Ovary (tissue), 10 donors: ENCODE measurements at places on chromosomes 3 and 15.

GRCh38 chr3:24182756-24183155 lies 237.7 kb downstream of the NR1D2 start:
- H3K4me3 ChIP-seq, result no peak overlapping the region
- no peaks in the 10 kb centered on the region for H3K27me3 ChIP-seq

DNA sequence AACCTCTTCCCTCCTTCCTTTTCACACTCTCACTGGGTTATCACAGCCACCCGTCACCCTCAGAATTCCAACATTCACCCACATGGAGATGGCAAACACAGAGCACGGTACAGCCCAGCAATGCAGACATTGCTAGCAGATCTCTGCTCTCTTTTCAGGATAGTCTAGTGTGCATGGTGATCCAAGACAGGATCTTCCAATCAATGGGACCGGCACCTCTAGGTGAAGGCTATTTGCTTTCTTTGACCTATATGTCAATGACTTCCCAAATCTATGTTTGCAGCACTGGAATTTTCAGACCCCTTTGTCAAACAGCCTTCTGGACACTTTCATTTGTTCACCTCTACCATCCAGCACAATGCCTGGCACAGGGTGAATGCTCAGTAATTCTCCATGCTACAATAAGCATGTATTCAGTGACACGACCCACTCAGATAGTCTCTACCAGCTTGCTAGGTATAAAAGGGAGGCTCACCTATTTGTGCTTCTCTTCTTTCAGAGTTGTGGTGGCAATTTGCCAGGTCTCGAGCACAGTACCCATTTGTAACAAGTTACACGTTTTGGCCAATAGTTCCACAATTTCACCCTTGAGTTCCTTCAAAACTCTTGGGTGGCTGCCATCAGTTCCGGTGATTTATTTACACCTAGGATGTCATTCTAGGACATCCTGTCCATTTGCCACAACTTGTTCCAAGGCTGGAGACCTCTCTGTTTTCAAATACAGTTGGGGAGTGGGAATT lies 279.1 kb upstream of the ICE2 start:
- peaks cover 4% of the 10 kb centered on the region for H3K4me1 ChIP-seq
- H3K27me3 ChIP-seq, result no peaks in the 10 kb centered on the region
- H3K36me3 ChIP-seq, result no peaks in the 10 kb centered on the region
- H3K4me3 ChIP-seq, result no peak overlapping the region

DNA sequence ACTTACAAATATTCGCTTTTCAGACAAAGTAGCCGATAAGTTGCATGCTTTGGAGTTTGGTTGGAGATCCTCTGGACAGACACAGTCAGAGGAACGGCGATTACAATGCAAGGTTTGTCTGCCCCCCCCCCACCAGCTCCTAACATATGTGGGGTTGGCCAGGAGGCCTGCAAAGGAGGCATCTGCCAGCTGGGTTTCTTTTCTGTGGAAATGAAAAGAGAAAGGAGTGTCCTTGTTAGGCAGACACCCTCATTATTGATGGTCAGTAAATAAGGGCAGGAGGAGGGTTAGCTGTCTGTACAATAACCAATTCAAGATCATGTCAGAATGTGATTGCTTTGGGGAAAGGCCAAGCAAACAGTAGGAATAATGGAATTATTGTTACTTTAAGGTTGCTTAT lies 49.1 kb downstream of the TLNRD1 start:
- H3K4me1 ChIP-seq, result no peaks in the 10 kb centered on the region
- no peaks in the 10 kb centered on the region for H3K27me3 ChIP-seq
- no peak overlapping the region for H3K4me3 ChIP-seq

DNA sequence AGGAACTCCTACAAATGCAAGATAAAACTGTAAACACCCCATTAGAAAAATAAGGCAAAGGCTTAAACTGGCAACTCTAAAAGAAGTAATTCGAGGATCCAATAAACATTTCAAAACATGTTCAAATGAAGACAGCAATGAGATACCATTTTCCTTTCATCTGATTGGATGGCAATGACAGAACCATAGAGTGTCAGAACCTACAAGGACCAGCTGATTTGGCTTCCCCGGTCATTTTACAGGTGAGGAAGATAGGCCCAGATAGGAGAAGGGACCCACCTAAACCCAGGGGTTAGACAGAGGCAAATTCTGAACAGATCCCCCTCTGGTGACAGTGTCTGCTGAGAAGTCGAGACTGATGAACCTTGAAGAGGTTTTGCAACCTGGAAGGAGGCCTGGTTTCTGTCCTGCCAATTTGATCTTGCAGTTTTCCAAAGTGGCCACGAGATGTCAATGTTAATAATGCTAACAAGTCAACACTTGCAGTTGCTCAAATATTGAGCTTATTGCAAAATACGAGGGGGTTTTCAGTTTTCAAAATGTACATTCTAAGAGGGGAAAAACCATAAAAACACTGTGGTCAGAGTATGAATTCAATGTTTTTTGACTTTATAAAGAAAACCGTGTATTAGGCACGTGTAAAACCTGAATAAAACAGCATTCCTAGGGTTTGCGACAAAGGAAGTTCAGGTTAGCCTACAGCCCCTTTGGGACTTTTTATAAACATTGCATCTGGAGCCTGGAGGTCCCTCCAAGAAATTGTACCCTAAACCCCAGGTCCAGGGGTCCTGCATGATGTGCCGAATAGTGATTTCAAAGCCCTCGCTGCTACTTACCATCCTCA lies 21.5 kb downstream of the CFAP161 start:
- no peaks in the 10 kb centered on the region for H3K36me3 ChIP-seq
- peaks cover 1% of the 10 kb centered on the region for H3K4me1 ChIP-seq
- no peak overlapping the region for H3K27ac ChIP-seq
- H3K27me3 ChIP-seq, result no peaks in the 10 kb centered on the region
- H3K4me3 ChIP-seq, result no peak overlapping the region
- DNase-seq, result peak; percentile 43

- H3K27me3 ChIP-seq, result no peaks in the 10 kb centered on the region
- no peak for DNase-seq
- no peak overlapping the region for H3K27ac ChIP-seq
- no peaks in the 10 kb centered on the region for H3K4me1 ChIP-seq
- H3K36me3 ChIP-seq, result no peaks in the 10 kb centered on the region
Measured at GRCh38 chr3:170961616-170962400, 53.4 kb upstream of the EIF5A2 start.

DNA sequence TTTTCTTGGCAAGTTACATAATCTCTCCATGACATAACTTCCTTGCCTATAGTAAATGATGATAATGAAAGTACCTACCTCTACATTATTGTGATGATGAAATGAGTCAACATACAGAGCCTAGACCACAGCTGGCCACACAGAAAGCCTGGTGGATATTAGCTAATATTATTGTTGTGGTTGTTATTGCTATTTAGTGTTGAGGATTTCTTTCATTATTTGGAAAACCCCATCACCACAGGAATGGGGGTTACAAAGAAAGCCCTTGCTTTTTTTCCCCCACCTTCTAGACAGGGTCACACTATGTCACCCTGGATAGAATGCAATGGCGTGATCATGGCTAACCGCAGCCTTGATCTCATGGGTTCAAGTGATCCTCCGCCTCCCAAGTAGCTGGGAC lies 125.0 kb downstream of the PDZRN3 start:
- no peak for DNase-seq
- peaks cover 13% of the 10 kb centered on the region for H3K4me1 ChIP-seq
- no peak overlapping the region for H3K4me3 ChIP-seq
- H3K36me3 ChIP-seq, result no peaks in the 10 kb centered on the region
- H3K27me3 ChIP-seq, result no peaks in the 10 kb centered on the region

- H3K4me3 ChIP-seq, result no peak overlapping the region
- no peak overlapping the region for H3K27ac ChIP-seq
- H3K27me3 ChIP-seq, result no peaks in the 10 kb centered on the region
- H3K36me3 ChIP-seq, result no peaks in the 10 kb centered on the region
- DNase-seq, result no peak
Measured at GRCh38 chr15:90075420-90076289, 26.6 kb downstream of the IDH2 start.

DNA sequence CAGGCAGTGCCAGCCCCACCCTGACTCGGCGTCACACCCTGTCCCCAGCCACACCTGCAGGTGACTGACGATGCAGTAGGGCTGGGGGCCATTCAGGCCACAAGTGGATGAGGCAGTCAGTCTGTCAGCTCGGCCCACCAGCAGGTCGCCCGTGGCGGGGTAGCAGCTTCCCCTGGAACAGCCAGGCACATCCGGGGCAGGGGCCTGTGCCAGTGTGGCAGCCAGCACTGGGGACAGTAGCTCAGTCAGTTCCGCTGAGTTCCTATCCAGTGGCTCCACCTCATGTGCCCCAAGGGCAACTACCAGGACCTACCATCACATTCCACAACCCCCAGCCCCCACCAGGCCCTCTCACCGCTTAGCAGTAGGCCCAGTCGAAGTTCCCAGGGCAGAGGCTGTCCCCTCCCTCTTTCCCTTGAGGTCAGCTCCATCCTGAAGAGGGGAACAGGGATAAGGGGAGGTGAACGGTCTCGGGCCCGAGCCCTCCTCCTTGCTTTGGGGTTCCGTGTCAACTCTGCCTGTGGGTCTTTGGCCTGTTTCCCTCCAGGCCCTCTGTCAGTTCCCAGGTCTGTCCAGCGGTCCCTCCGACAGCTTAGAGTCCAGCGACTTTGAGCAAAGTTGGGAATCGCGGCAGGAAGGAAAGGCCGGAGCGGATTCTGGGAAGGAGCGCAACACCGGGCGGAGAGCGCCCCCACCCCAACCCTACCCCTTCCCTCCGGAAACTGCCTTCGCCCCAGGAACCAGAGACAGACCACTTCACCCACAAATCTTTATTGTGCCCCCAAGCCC lies at the start of gene LAMB2:
Gene LAMB2, minus strand, starts transcription at position 614 of the 789 bp plus-strand sequence. Its CDS starts 183 bp downstream, at position 431.
- H3K4me3 ChIP-seq, result peak within 1 kb of the TSS; percentile 79
- peaks cover 4% of the 10 kb centered on the region for H3K4me1 ChIP-seq
- H3K27ac ChIP-seq, result peak within 1 kb of the TSS; percentile 26
- no peaks in the 10 kb centered on the region for H3K27me3 ChIP-seq
- no peaks in the 10 kb centered on the region for H3K36me3 ChIP-seq

- no peaks in the 10 kb centered on the region for H3K36me3 ChIP-seq
- H3K4me1 ChIP-seq, result no peaks in the 10 kb centered on the region
- no peaks in the 10 kb centered on the region for H3K27me3 ChIP-seq
- H3K27ac ChIP-seq, result no peak overlapping the region
- no peak overlapping the region for H3K4me3 ChIP-seq
Measured at GRCh38 chr3:98290916-98291315, 8.6 kb downstream of the OR5H2 start.

- no peak overlapping the region for H3K27ac ChIP-seq
- DNase-seq, result no peak
- H3K36me3 ChIP-seq, result no peaks in the 10 kb centered on the region
Measured at GRCh38 chr3:193971966-193972365, 164.0 kb upstream of the HES1 start.

DNA sequence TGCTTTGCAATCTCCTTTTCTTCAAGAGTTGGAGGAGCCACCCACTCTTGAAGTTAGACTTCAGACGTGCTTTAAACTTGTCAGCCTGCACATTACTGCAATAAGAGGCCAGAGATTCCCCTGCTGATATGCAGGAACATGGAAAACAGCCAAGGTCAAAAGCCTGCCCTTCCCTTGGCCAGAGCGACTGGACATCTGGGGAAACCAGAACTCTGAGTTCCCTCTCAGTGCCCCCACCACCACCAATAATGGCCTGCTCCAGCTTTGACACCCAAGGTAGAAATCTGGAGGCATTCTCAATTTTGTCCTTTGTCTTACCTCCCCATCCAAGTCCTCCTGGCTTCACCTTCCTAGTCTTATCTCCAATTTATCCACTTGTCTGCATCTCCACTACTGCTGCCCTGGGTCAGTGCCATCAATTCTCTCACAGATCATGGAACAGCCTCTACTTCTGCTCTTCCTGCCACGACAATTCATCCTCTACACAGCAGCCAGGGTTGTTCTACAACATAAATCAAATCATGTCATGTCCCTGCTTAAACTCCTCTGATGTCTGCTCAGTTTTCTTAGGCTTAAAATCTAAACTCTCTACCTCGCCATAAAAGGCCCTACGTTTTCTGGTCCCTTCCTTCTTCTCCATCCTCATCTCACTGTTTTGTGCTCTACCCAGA lies 191.6 kb upstream of the WNT5A start:
- no peaks in the 10 kb centered on the region for H3K27me3 ChIP-seq
- H3K27ac ChIP-seq, result no peak overlapping the region
- DNase-seq, result no peak
- H3K4me3 ChIP-seq, result no peak overlapping the region

- H3K4me1 ChIP-seq, result no peaks in the 10 kb centered on the region
- DNase-seq, result no peak
- H3K27me3 ChIP-seq, result no peaks in the 10 kb centered on the region
- H3K4me3 ChIP-seq, result no peak overlapping the region
- no peak overlapping the region for H3K27ac ChIP-seq
Measured at GRCh38 chr15:73518180-73518862, 75.4 kb downstream of the REC114 start.

DNA sequence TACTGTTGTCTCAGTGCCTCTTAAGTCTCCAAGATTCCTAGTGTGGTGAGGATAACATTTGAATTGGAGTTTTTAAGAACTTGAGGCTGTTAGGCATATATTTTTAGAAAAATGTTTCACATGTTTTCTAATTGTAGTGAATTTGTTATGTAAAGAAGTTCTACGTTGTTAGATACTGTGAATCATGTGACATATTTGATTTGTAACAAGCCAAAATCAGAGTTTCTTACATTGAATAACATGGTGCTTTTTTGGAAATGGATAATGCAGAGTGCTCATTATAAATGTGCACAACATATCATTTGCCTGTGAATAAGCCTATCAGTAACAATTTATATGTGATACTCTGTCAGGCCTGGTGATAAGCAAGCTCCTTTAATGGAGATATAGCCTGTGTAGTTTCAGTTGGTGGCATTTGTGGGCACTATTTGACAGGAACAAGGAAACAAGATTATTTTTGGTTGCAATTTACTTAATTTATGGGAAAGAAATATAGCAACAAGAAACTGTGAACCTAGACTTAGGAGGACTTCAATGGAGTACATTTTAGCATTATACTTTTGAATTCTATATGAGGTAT lies 328.8 kb downstream of the ARPP21 start:
- no peaks in the 10 kb centered on the region for H3K36me3 ChIP-seq
- H3K27ac ChIP-seq, result no peak overlapping the region
- no peak overlapping the region for H3K4me3 ChIP-seq
- peaks cover 3% of the 10 kb centered on the region for H3K27me3 ChIP-seq

DNA sequence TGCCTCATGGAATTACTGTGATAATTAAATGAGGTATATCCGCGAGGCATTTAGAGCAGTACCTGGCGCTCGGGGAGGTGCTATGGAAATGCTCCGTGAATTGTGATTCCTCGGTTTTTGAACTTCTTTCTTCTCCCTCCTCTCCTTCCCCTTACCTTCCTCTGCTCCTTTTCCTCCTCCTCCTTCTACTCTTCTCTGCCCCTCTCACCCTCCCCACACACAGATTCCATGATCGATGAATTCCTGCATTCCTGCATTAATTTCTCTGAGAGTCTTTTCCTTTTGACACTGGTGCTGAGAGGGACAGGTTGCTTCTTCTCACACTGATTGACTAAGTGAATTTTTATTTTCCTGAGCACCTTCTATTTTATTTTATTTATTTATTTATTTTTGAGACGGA lies 101.2 kb upstream of the RGMA start:
- no peaks in the 10 kb centered on the region for H3K4me1 ChIP-seq
- no peaks in the 10 kb centered on the region for H3K36me3 ChIP-seq
- no peak for DNase-seq
- no peaks in the 10 kb centered on the region for H3K27me3 ChIP-seq
- no peak overlapping the region for H3K27ac ChIP-seq

- no peaks in the 10 kb centered on the region for H3K36me3 ChIP-seq
- H3K4me3 ChIP-seq, result no peak overlapping the region
- no peak for DNase-seq
- H3K27ac ChIP-seq, result no peak overlapping the region
Measured at GRCh38 chr3:117035745-117036144, 326.2 kb downstream of the TUSC7 start.
